ENCODE measurements at places on chromosomes 11 and 22. TPM values are rescaled to one million over a fixed set of nuclear protein-coding genes. Genes with fewer than 3 reads are reported as not detected.

The KIF18A gene
- 0.86 TPM for total RNA-seq

The MMP13 gene
- not detected for total RNA-seq

The UPK2 gene
- 240 TPM for total RNA-seq

- DNase-seq = peak; percentile 79
Observed at GRCh38 chr11:73334384-73335203, 26.5 kb downstream of the ARHGEF17 start.

- DNase-seq = no peak
Observed at GRCh38 chr11:27524155-27524554, 17.6 kb upstream of the LIN7C start.

- DNase-seq = no peak
Observed at GRCh38 chr11:36251823-36252222, 37.4 kb downstream of the COMMD9 start.

GRCh38 chr22:34976474-34976873 is 89.5 kb upstream of the ISX start:
- DNase-seq = no peak

GRCh38 chr11:61575886-61576861 is 4.7 kb downstream of the SYT7 start:
- DNase-seq = no peak

DNA sequence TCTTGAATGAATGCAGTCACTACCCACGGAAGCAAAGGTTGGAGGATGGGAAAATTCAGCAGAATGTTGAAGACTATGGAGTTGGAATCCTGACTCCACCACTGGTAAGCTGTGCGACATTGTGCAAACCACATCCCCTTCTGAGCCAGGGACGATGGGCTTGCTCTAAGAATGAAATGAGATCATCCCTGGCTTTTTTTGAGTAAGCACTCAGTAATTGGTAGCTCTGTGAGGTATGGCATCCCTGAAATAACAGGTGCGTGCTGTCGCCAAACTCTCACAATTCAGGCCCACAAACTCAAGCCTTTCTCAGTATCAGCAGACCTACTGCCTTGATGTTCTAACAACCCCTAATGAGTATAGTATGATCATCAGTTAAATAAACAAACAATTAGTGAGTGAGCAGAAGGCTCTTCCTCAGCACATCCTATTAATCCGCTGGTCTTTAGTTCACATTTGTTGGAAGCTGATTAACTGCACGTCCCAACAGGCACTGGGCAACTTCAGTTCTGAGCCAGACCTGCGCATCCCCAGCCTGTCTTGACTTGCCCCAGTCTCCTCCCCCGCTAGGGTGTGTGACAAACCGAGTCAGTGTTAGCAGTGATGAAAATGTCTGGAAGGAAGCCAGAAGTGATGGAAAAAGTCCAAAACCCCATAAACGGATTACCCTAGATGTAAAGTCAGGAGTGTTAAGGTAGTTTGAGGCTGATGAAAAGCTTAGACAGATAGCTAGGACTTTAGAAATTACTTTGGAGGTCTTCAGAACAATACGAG is 235.5 kb downstream of the GRIK4 start:
- no peak for DNase-seq

DNA sequence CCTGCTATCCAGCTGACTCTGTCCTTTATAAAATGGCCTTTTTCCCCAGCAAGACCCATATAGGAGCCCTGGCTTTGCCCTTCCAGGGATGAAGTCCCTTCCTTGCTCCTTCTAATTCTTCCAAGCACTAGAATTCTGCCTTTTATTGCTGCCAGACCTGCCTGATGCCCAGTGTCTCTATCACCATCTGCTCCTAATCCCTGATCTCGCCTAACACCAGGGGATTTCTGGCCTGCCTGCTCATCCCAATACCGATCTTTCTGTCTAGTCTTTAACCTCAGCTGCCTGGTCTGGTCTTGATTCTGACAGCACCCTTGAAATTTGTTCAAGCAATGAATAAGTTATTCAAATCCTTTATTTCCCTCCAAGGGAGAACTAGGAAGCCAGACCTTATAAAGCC is 150.2 kb downstream of the SPON1 start:
- DNase-seq = no peak

DNA sequence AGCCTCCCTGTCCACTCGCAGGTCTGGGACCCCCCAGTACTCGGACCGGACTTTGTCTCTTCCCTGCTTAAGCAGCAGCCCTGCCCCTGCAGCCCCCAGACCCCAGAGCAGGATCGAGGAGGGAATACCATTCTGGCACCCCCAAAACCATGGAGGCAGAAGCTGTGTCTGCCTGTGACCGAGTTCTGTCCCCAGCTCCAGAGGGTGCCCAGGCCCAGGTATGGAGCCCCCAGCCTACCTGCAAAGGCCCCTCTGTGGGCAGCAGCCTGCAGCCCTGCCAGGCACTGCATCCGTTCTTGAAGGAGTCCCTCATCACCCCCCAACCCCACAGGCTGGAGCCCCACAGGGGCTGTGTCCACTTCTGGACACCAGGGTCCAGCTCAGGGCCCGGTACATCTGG is 163.8 kb downstream of the BRD1 start:
- peak; percentile 32 for DNase-seq

DNA sequence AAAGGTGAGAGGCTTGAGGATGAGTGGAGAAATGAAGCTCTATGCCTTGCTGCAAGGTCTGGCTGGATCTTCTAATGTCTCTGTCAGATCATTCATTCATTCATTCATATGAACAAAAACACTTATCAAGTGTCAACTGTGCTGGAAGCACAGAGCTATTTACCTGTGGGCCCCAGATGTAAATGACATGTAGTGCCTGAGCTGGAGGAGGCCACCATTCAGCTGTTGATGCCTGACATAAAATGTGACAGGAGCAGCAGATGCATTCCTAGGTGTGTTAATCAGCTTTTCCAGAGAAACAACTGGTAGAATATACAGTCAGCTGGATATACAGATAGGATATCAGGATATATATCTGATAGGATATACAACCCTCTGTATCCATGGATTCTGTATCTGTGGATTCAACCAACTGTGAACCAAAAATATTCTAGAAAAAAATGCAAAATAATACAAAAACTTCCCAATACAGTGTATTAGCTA is 44.5 kb downstream of the TSPAN18 start:
- no peak for DNase-seq
